Activated CD4-positive, alpha-beta T cell treated with anti-CD3 and anti-CD28 coated beads, Interleukin-2, amount 50 U/mL, for 48 hours (primary cell): ENCODE measurements at places on chromosomes 5 and 9.

- DNase-seq: no peak
Observed at GRCh38 chr5:134517553-134517952, 7.9 kb upstream of the JADE2 start.

- no peak for DNase-seq
Observed at GRCh38 chr5:132528021-132528420, 15.3 kb downstream of the IL5 start.

- no peak for DNase-seq
Observed at GRCh38 chr5:75438722-75439121, 72.7 kb downstream of the CERT1 start.

- DNase-seq: peak; percentile 85
Observed at GRCh38 chr5:67003935-67004729, 192.5 kb downstream of the CD180 start.

DNA sequence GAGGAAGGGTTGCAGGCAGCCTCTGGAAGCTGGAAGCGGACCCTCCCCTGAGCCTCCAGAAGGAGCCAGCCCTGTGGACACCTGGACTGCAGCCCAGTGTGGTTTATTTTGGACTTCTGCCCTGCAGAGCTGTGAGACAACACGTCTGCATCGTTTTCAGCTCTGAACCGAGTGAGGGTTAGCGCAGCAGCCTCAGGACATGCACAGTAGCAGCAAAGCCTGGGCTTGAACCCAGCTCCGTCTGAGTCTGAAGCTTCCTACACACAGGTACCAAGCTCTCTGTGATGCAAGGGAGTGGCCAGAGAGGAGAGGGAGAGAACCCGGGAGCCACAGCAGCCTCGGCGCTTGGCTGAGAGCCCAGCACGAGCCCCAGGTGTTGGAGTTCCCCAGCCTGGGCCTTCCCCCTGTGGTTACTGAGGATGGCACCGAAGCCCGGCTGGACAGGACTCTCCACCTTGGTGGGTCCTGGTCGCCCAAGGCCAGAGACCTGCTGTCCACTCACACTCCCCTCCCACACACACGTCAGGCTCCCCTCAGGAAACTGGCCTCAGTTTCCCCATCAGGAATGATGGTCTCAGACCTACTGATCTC lies 128.2 kb downstream of the OLFM1 start:
- no peak for DNase-seq

DNA sequence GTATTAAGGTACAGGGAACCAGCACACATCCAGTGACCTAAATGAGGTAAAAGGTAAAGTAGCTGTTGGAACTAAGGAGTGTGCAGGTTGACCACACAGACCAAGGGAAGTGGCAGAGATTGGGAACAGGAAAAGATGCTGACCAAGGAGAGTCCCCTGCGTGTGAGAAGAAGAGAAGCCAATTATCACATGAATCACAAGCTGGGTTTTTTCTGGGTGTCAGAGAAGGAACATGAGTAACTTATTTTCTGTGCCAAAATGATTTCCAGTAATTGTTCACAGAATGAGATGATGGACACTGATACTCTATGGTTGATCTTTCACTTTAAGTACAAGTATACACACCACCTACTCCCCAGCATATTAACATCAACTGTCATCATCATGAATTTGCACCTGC lies 130.7 kb upstream of the ACO1 start:
- no peak for DNase-seq

DNA sequence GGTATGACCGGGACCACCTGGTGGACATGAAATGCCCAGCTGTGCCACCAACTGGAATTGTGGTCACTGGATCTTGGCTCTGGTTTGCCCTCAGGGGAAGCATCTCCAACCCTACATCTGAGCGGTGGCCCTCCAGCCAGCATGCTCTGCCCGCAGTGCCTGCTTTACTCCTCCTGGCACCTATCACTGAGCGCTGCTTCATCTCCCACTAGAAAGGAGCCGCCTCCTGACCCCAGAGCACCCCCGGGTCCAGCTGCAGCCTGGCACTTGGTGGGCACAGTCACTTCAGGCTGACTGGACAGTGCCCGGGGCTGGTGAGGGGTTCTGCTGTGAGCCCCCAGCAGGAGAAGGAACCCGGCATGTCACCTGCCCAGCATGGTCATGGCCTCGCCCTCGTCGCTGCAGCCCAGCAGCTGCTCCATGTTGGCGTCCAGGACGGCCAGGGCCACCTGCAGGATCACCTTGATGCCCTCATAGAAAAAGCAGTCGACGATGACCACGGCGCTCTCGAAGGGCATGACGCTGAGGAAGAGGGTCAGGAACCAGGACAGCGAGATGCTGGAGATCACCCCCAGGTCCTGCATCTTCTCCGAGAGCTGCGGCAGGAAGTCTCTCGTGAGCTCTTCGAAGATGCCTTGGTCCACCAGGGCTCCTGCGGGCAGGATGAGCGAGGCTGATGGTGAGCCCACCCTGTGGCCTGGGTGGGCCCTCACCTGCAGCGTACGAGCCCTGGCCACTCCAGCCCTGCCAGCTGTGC lies 16.1 kb upstream of the MRNIP start:
- DNase-seq: no peak

GRCh38 chr5:57007344-57007743 lies 55.4 kb upstream of the MIER3 start:
- no peak for DNase-seq

DNA sequence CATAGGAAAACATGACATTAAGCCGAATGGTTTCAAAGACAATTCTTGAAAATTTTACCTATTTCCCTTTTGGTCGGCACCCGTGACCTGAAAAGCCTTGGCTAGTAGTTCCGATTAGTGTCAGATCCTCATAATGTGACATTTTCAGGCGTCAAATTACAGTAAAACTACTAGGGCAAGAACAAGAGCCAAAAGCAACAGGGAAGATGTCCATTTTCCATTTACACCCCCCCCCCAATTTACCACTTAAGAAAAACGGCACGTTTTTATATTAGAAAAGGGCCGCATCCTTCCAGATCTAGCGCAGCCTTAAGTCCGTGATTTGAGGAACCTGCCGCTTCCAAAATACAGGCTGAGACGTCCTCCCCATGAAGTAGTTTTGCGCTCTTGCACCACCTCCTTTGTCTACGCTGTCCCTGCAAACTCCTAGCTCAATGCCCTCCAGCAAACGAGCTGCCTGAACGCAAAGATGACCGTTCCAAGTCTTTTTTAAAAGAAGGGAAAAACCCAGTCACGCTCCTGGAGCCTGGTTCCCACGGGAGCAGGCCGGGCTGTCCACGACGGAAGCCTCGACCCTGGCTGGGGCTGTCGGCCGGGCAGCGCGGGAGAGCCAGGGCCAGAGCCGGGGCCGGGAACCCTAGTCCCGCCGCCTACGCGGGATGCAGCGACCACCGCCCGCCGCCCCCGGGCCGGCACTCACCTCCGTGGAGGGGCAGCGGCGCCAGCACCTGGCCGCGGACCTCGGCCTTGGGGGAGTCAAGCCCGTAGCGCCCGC lies 616 bp downstream of the RNF130 start:
- DNase-seq: peak; percentile 32

- no peak for DNase-seq
Observed at GRCh38 chr5:65771266-65771665, 49.3 kb downstream of the NLN start.

- DNase-seq: no peak
Observed at GRCh38 chr5:165448753-165449152, 1943.3 kb downstream of the MAT2B start.
